Activated T-helper 17 cell treated with anti-CD3 and anti-CD28 coated beads, Interleukin-2, amount 50 U/mL, for 72 hours (primary cell): ENCODE measurements at places on chromosomes 6 and 20. TPM values are rescaled to one million over a fixed set of nuclear protein-coding genes. Genes with fewer than 3 reads are reported as not detected.

GRCh38 chr6:3799719-3800118 lies 48.2 kb upstream of the PXDC1 start:
- no peak for ATAC-seq

DNA sequence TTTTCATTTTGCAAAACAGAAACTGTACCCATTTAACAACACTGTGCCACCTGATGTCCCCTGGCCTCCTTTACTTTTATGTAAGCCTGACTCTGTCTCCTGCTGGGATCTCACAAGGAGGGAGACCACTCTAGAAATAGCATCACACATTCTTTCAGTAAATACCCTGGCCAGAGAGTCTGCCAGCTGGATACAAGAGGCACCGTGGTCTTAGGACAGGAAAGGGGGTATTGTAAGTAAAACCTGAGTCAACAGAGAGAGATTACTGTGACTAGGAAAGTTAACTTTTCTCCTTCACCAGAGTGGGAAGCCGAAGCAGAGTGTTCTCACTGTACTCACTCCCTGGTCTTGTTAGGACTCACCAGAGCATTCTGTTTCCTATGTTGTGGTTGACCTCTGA lies 27.8 kb downstream of the CMTR1 start:
- no peak for ATAC-seq

DNA sequence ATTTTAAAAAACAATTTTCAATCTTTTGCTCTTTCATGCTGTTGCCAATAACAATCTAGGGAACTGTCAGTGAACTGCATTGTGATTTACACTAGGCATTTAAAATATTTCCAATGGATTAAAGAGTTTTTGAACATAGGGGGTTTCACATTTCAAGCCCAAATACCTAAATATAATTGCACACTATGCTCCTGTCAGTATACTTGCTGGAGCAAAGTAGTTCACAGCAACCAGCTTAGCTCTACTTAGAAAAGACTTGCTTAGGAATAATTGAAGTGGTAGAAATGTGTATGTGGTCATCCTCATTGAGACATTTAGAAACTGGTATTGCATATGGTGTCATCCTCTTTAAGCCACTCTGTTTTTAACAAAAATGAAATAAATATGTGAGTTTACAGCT lies 41.7 kb upstream of the REV3L start:
- peak; percentile 67 for ATAC-seq

- ATAC-seq, result no peak
Measured at GRCh38 chr20:3557237-3557785, 86.5 kb downstream of the ATRN start.

- no peak for ATAC-seq
Measured at GRCh38 chr6:44234101-44235025, 11.0 kb downstream of the SLC29A1 start.

The EFCAB8 gene
- 0.19 TPM for total RNA-seq

The NDUFAF4 gene
- 20.2 TPM for total RNA-seq

DNA sequence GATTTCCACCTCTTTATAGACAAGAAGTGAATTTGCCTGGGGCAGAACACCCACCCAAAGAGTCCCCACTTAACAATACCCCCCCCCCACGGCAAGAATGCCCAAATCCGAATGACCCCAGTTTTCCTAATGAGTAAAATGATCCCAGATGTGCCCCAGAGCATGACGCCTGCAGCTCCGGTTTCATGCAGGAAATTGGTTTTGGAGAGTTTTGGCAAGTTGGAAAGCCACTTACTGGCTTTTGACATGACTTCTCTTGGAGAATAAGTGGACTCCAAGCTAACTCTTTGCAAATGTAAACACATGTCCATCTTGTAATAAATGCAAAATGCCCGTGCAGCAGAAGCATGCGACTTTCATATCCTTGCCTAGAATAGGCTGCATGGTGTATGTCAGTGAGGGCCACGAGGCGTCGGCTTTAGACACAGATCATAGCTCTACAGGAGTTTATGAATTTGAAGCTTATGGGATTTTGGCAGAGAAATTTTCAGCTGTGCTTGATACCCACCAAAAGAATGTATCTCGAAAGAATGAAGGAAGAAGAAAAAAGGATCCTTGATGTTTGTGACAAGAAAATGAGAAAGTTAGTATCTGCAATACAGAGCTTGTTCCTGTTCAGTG lies 24.2 kb downstream of the EDN3 start:
- no peak for ATAC-seq

DNA sequence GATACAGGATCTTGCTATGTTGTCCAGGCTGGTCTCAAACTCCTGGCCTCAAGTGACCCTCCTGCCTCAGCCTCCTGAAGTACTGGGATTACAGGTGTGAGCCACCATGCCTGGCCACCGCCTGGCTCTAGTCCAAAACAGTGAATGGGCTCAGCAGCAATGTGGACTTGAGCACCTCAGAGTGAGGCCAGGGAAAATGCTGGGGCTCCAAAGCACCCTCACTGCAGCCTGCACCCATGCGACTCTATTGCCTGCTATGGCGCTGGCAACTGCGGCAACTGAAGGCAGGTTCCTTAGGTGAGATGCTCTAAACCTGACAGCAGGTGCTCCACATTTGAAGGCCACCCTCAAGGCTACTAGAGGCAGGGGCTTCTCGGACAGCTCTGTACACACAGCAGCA lies 26.5 kb downstream of the MAP1LC3A start:
- ATAC-seq, result no peak

GRCh38 chr6:11496152-11497060 lies 41.1 kb upstream of the TMEM170B start:
- ATAC-seq, result peak; percentile 92

DNA sequence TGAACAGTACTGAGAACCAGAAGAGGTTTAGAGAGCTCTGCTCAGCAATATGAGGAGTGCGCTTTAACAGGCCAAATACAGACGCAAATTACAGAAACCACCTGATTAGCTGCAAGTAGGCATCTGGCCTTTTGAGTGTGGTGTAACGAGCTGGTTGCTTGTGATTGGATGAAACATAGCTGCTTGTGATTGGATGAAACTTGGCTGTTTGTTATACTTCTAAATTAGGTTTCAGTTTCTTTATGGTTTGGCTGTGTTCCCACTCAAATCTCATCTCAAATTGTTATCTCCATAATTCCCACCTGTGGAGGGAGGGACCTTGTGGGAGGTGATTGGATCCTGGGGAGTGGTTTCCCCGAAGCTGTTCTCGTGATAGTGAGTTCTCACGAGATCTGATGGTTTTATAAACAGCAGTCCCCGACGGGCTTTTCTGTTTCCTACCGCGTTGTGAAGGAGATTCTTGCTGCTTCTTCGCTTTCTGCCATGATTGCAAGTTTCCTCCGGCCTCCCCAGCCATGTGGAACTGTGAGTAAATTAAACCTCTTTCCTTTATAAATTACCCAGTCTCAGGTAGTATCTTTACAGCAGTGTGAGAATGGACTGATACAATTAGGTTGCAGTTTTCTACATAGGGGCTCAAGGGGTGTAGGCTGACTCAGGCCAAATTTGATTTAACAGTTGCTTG lies 655.9 kb upstream of the MAN1A1 start:
- no peak for ATAC-seq

The ZSCAN31 gene
- 0.63 TPM for total RNA-seq

DNA sequence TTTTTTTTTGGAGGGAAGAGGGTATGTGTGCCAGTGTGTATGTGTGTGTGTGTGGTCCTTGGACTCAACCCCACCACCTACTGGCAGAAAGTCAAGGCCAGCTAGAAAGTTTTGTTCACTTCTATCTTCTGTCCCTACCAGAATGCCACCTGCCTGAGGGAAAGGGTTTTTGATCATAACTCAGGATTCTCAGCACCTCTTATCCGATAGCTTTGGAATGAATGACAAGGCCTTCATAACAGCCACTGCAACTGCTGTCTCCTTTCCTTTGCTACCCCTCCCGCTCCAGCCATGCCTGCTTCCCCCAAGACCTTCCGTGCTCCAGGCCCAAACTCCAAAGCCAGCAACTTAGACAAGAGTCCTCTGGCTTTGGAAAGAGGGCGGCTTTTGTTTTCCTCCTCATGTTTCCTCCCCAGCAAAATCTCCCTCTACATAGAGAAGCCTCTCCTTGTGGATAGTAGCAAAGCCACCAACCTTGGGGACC lies 18.7 kb downstream of the BTN3A1 start:
- ATAC-seq, result peak; percentile 1

DNA sequence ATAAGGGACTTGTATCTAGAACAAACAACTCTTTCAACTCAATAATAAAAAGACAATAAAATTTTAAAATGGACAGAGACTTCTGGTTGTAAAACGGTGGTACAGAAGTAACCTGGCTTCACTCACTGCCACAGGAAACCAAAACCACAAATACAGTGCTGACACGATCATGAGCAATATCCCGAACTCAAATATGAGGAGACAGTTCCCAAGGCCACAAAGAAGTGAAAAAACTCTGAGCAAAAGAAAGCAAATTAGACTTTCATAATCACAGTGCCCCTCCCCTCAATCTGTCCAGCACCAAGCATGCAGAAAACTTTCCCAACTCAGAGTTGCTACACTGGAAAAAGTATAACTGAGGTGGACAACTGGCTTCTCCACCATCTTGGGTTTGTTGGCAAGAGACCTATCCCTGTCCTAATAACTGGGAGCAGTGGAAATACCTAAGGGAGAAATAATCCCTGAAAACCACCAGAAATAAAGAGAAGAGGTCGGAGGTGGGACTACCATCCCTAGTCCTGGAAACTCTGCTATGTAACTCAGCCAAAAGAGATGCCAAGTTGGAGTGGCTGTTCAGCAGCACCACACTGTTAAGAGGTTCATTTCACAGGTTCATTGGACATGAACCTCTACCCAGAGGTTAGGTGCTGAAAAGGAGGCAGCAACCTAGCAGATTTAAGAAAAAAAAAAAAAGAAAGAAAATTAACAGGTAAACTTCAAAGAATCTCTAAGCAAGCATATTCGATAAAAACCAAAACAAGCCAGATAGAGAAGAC lies 55.5 kb downstream of the REV3L start:
- ATAC-seq, result peak; percentile 91

DNA sequence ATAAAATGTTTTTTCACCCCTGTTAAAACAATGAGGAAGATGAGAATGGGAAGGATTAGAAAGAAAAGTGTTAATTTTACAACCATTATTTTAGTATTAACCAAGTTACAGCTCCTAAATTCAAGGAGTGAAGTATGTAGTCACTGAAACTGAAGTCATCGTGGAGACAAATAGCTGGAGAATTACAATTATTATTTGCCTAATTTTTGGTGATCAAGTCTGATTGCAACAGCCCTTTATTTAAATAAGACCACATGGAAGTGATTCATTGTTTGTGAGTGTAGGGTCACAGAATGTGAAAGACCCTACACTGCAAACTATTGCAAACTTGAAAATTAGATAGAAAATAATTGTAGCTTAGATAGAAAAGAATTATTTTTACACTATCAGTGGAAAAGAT lies 292.4 kb downstream of the CENPW start:
- no peak for ATAC-seq

DNA sequence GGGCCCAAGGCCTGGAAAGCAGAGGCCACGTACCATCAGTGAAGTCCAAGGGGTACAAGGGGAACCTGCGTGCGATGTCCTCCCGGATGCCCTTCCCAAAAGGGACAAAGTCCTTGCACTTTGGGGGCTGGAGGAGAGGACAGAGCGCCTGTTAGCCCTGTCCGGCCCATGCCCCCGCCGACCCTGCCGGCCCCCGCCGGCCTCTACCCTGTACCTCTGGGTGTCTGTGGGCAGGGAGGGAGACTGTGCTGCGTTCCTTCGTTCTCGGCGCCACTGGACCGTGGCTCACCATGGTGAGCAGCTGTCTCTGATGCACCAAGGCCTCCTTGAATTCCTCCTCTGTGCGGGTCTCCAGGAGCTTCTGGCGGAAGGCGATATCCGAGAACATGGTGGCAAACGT lies 7.9 kb downstream of the SLC4A11 start:
- no peak for ATAC-seq

DNA sequence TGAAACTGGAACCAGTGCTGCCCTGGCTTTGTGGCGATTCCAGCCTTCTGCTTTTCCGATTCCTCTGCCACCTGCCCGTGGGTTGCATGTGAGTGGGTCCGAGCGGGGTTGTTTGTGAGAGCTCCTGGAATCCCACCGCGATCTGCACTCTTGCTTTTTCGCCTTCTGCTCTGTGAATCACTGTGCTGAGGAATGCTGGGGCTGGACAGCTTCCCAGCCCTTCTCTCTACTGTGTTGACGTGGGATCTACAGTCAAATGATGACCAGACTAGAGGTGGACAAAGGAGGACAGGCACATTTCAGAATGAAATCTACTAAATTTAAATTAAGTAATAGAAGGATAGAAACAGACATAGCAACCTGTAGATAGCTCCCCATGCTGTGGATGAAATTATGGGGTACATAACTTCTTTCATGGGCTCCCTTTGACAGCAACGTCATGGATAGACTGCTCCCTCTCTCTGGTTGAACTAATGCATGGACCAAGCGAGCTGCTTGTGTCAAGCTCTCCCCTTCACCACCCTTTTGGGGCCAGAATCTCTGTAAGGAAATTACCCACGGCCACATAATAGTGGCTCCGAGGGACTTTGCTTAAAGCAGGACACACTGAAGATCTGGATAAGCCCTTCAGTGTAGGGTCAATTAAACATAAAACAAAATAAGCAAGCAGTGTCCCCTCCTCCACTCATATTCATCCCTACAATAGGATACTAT lies 2.0 kb downstream of the FNDC1 start:
- no peak for ATAC-seq

GRCh38 chr6:1406306-1407072 lies 17.1 kb downstream of the FOXF2 start:
- ATAC-seq, result no peak

DNA sequence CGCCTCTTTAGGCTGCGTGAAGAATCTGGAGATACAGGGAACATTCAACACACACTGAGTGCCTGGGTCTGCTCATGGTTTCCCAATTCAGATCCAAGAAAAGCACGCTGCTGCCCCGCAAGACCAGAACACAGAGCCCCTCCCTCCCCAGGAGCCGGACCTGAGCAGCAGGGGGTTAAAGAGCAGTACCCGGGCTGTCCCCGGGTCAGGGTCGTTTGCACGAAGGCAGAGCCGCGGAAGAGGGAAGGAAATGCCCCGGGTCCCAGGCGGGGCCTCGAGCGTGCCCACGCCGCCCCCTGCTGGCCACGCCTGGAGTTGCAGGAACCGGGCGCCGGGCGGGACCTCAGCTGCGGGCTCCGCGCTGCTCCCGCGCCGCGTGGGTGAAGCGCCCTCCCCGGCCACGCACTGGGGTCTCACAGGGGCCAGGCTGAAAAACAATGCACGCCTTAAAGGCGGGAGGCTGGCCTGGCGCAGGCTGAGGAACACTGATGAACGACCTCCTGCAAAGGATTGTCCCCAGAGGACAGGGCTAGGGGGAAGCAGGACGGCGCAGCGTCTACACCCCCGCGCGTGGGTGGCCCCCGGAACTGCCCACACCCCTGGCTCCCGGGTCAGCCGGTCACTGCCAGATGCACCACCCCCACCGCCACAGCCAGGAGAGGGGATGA lies 48.9 kb downstream of the ANKRD60 start:
- peak; percentile 77 for ATAC-seq

DNA sequence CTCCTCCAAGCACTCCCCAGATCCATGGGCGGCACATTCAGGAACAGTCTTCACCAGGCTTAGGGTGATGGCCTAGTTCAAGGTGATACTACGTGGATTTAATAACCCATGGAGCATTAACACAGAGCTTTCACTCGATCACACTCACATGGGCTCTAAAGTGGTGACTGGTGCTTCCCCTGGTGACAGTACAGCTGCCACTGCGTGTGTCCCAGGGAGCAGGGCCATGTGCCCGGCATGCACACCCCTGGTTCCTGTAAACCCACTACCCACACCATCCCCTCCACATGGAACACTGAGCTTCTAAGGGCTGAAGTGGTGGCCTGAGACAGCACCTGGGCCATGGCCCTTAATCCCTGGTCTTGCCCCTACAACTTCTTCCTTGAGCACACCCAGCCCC lies 27.8 kb upstream of the APMAP start:
- ATAC-seq, result no peak
